CD14-positive monocyte (primary cell): ENCODE measurements at places on chromosomes 1 and 21.

- DNase-seq: peak; percentile 89
These were observed 98.0 kb upstream of the DUSP10 start for GRCh38 chr1:221839782-221840395.

- DNase-seq: no peak
These were observed 46.5 kb upstream of the BEND5 start for GRCh38 chr1:48823168-48823567.

- no peak for DNase-seq
These were observed 26.0 kb downstream of the FMO3 start for GRCh38 chr1:171116676-171117075.

DNA sequence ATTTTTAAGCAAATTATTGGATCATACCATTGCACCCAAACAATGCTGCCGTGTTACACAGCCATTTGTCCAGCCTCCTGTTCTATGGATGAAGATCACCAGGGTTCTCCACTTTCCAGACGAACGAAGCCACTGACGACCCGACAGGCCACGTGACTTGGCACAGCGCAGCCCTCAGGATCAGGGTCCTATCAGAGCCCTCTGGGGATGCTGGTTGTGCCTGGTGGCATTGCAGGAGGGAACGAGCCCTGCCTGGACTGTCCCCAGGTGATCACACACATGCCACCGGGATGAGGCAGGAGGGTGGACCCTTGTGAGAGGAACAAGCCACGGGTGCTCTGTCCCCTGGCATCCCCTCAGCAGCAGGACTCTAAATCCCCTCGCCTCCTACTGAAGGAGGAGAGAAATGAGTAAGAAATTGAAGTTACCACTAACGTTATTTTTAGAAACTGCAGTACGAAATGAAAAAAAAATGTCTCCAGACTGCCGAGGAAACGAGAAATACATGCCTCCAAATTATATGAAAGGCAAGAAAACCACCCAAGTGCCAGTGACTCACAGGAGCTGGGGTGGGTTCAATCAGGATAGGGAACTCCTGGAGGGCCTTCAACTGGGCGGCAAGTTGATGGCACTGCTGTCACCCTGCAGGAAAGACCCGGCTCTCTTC, 58.7 kb upstream of the PDE9A start:
- DNase-seq: no peak

DNA sequence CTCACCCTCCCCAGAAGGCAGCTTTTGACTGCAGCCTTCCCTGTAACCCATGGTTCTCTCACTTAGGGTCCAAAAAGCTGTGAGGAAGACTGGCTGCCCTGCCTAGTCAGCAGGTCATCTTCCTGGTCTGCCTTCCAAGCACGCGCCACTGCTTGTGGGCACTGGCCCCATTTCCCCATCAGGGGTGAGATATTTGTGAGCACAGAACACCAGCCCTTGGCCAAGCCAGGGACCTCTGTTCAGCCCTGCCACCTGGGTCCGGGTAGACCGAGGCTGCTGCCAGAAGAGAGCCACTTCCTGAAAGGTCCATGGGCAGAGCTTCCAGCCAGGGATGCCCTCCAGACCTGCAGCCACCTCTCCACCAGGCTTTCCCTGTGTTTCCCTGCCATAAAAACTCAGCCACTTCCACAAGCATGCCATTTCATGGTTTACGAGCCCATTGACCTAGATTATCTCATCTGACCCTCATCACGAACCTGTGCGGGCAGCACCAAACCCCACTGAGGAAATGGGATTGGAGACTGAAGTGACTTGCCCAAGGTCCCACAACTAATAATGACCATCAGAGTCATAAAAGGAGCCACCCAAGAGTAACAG, 40.5 kb downstream of the GLIS1 start:
- no peak for DNase-seq

GRCh38 chr1:25522031-25522655, 21.3 kb upstream of the LDLRAP1 start:
- no peak for DNase-seq

- DNase-seq: peak; percentile 88
These were observed 8.6 kb downstream of the E2F2 start for GRCh38 chr1:23522244-23522982.

DNA sequence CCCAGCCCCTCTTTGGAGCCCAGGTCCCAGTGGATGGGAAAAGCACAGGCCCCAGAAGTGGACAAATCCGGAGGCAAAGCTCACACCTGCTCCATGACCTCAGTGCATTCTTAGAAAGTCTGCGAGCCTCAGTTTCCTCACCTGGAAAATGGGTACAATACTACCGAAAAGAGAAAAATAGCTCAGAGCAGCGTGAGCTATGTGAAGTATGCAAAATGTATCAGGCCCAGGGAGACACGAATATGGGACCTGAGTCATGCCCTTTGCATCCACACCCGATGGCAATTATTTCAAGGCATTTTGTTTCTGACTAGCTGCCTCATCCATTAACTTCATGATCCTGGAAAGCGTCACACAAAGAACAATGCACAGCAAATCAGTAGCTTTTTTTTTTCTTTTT, 9.2 kb downstream of the ALDH4A1 start:
- no peak for DNase-seq

DNA sequence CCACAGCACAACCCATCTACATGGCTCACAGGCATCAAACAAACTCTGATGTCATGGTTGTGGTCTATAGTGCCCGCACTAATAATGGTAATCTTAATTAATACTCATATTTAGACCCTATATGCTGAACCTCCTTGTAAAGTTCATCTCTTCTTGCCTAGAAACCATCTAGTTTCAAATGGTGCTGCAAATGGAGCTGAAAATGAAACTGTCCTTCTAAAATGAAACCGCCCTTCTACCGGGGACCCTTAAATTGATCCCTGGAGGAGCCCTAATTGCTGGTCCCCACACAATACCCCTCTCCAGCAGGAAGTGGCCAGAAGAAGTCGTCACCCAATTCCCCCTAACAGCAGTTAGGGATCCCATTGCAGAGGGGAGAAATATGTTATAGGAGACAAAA, 612.6 kb downstream of the MRPL39 start:
- no peak for DNase-seq

GRCh38 chr1:17188217-17188616, 16.7 kb upstream of the PADI1 start:
- DNase-seq: no peak

GRCh38 chr1:169129109-169129784, 22.8 kb downstream of the ATP1B1 start:
- DNase-seq: no peak

DNA sequence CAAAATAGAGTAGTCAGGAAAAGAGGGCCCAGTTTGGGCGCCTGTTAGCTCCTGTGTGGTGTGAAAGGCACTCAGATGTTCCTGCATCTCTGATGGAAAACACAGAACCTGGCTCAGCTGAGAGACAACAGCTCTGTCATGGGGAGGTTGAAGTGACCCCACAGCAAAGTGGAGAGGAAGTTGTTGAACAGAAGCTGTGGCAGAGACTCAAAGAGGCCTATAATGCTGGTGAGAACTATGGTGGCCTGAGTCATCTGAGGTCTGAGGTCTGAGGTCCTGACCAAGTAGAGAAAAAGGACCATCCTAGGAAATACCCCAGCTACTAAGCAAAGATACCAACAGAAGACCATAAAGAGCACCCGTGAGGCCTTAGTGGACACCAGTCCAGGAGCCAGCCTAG, 45.6 kb upstream of the JAK1 start:
- DNase-seq: peak; percentile 23

GRCh38 chr1:246827396-246827795, 103.2 kb downstream of the SCCPDH start:
- no peak for DNase-seq

DNA sequence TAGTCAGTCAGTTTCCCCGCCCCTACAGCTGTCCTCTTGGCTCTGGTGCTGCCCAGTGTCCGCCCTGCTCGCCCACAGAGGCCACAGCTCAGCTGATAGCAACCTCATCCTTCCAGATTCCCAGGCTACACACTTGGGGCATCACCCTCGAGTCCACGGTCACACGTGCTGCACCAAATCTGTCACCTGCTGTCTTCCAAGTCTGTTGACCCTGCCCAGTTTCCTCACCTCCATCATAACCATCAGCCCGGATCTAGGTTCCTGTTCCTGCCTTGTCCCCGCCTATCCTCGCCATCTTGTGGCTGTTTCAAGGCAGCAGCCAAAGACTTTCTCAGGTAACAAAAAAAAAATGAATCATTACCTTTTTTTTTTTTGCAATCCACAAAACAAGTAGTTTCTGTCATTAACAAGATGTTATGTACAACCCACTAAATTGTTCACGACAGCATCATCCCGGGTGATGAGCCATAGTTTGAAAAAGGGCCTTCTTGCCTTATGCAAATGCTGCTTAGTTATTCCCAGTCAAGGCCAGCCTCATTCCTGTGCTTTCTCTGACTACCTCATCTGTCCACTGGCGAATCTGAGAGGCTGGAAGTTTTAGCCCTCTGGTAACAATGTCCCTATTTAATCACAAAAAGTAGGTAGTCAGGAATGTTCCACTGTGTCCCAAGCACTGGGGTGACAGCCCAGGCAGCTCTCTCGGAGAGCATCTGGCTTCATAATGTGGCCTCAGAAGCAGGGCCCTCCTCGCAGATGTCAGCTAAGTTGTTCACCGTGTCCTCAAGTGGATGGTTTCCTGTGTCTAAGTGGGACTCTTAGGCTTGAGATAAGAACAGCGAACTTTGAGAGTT, 4.9 kb upstream of the MIIP start:
- DNase-seq: no peak

- DNase-seq: no peak
These were observed 156.9 kb downstream of the TOMM20 start for GRCh38 chr1:234971586-234972297.

GRCh38 chr1:110159168-110159567, 8.9 kb downstream of the SLC6A17 start:
- DNase-seq: no peak

GRCh38 chr1:47996406-47997226, 569 bp downstream of the TRABD2B start:
- no peak for DNase-seq

GRCh38 chr1:159121526-159121925, 45.0 kb upstream of the AIM2 start:
- DNase-seq: no peak
